ENCODE measurements at places on chromosomes 5 and 9.

- DNase-seq = no peak
Measured at GRCh38 chr5:180135128-180135955, 63.8 kb upstream of the RNF130 start.

- DNase-seq = no peak
Measured at GRCh38 chr9:114263853-114264510, 58.9 kb upstream of the ORM1 start.

DNA sequence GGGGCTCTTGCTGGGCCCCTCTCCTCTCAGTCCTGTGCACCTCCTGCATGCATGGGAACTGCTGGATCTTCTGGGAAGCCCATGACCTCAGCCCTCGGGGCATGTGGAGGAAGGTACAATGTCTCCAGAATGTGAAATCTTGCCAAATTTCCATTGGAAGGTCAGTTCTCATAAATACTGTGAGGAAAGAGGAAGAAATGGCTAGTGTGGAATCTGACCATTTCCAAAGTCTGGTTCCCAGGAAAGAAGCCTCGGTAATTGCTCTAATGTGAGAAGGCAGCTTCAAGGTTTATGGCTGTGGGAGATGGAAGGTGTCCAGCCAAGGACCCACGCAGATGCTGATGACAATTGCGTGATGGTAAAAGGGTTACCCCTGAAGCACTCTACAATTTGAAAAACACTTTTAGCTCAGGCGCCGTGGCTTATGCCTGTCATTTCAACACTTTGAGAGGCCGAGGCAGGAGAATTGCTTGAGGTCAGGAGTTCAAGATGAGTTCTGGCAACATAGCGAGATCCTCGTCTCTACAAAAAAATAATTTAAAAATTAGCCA, 8.1 kb upstream of the IL17B start:
- no peak for DNase-seq

- DNase-seq = no peak
Measured at GRCh38 chr9:126673689-126674364, 60.1 kb downstream of the LMX1B start.

DNA sequence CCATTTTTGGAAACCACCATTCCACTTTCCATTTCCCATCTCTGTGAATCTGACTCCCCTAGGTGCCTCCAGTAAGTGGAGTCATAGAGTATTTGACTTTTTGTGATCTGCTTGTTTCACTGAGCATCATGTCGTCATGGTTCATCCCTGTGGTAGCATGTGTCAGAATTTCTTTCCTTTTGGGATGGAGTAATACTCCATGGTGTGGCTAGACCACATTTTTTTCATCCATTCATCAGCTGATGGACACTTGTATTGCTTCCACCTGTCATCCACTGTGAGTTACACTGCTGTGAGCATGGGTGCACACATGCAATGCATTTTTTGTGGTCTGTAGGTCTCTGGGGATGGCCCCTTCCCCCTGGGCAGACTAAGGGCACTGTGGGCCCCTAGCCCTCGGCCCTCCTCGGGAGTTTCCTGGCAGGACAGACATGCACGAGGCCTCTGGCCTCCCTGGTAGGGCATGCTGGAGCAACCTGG, 115.9 kb downstream of the GADD45G start:
- DNase-seq = no peak

DNA sequence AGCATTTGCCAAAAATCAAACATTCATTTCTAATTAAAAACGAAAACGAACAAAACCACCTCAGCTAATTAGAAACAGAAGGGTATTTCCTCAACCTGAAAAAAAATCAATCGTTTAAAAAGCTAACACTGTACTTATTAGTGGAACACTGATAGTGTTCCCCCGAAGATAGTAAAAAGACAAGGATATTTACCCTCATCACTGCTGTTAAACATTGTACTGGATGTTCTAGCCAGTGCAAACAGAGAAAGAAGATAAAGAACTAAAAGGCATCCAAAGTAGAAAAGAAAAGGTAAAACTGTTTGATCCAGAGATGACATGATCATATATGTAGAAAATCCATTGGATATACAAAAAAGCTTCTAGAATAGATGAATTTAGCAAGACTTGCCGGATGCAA, 508.3 kb downstream of the DMRTA1 start:
- no peak for DNase-seq

DNA sequence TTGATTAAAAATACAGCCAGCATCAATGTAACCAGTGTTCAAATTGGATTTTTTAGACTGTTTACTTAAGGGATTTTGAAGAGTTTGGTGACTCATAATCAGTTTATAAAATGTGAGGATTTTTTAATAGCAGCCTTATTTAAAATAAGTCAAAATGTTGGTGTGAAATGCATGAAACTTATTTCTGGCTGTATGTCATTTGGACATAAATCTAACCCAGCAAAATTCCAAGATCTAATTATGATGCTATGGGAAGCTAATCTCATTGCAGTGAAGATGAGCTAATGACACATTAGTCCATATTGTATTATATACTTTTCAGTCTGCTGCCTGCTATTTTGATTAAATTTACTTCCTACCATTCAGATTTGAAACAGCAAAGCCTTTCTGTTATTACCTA, 140.3 kb downstream of the AOPEP start:
- DNase-seq = no peak

DNA sequence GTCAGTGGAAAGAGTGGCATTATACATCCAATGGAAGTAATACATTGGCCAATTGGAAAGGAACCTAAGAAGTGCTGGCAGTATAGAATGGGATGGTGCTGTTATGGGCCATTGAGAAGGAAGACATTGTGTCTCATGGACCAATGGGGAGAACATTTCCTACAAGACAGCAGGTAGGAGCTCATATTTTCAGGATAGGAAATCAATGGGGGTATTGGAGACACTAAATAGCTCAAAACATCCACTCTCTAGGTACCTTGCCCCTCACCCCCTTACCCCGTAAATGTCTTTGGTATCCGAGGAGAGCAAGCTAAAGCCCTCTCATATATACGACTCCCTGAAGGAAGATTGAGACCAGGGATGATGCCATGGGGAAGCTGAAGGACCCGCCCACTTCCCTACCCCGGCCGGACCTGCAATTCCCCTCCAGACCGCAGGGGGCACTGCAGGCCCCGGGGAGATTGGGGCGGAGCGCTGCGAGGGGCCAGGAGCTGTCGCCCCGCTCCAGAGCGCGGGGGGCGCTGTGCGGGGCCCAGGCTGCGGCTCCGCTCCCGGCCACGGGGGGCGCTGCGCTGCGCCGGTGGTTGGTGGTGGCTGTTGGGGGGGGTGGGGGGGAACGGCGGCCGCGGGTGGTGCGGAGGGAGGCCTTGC, at the start of gene KDM3B:
Gene KDM3B (plus strand): TSS at position 615 of the 651 bp plus-strand sequence. CDS start 111 bp downstream, outside the sequence.
- no peak for DNase-seq

DNA sequence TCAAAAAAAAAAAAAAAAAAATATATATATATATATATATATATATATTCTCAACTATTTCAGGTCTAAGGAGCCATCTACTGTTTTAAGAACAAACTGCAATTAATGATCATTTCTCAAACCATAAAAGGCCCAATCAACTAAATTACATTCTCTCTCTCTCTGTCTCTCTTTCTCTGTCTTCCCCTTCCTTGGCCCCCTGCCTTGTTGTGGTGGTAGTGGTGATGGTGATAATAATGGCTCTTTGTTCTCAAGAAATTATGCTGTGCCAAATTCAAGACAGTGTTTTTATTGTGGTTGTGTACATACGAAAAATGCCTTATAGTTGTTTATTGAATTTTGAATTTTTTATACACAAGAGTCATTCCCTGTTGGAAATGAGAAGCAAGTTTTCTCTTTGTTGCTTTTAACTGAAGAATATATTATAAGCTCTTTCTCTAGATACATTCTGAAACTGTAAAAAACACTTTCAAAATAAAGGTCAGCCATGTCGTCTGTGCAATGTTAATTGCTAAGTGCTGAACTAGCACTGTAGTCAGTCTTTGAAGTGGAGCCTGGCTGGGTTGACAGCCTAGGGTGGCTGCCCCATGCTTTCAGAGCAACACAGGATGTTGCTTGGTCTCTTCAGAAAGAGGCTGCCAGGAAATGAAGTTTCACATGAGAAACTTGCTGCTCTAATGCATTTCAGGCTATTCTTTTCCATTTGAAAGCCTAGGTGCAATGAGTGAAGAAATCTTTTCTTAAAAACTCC, 96.0 kb downstream of the HINT1 start:
- DNase-seq = no peak

Measured in iPS DF 6.9 (cell line).